ENCODE measurements at places on chromosomes 6 and 20.

DNA sequence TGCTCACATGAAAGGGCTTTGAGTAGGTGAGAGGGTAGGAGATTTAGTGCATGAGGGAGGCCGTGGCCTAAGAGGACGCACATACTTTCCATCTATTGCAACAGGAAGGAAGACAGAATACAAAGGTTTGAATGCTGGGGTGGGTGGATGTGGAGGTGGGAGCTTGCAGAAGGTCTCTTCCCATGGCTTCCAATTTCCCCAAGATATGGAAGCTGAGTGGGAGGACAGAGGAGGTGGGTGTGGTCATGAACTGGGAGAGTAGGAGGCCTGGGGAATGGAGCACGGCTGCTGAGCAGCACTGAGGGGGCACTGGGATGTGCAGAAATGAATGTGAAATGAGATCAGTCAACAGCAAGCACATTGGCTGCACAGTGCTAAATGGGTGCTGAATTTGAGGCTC, 70.3 kb downstream of the SCML4 start:
- no peak for ATAC-seq

DNA sequence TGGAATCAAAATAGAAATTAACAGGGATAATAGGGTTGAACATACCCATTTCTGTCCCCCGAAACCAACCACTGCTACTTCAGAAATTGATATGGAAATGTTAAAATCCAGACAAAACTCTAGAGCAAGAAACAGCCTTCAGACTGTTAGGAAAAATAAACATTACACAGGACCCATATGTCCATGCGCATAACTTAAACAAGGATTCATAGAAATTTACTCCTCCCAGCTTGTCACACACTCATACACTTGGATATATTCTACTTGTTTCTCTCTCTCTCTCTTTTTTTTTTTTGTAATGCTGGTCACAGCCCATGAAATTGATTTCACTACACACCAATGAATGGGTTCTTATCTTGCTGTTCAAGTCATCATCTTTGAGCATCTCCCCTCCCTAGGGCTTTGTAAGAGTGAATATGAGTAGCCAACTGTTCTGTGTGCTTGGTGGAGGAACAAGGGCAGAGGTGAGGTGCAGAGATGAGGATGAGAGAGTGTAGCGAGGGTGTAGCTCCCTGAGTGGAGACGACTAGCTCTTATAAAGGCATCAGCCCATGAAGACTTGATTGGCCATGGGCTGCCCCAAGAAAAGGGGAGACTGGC, 61.8 kb upstream of the MLN start:
- ATAC-seq, result no peak

GRCh38 chr20:24465730-24466129, 3.7 kb upstream of the SYNDIG1 start:
- no peak for ATAC-seq

DNA sequence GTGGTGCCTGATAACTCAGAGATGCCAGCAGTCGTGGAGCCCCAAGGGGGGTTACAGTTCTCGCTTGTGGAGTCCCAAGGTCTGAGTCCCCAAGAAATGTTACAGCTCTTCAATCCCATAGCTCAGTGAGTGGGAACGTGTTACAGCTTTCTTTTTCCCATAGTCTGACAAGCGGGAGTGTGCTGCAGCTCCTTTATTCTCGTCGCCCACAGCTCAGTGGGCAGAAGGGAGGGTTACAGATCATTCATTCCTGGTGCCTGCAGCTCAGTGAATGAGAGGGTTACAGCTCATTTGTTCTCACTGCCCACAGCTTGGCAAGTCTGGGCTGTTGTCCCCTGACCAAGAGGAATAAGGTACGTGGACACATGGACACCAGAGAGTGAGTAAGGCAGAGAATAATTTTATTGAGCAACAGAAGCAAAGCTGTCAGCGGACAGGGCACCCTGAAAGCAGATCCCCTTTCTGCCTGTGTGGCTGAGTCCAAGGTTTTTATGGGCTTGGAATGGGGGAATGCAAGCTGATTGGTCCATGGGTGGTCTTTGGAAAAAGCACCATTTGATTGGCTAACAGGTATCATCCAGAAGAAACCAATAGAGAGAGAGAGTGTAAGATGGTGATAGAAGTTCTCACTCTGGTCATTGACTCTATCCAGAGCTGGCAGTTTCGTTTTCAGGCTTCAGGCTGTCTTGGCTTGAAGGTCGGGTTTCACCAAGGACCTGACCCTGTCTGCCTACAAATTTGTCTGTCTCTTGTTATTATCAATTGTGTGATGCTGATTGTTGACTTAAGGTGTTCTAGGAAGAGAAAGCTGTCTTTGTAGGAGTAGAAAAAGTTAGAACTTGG, 16.4 kb downstream of the RNF217 start:
- ATAC-seq, result no peak

DNA sequence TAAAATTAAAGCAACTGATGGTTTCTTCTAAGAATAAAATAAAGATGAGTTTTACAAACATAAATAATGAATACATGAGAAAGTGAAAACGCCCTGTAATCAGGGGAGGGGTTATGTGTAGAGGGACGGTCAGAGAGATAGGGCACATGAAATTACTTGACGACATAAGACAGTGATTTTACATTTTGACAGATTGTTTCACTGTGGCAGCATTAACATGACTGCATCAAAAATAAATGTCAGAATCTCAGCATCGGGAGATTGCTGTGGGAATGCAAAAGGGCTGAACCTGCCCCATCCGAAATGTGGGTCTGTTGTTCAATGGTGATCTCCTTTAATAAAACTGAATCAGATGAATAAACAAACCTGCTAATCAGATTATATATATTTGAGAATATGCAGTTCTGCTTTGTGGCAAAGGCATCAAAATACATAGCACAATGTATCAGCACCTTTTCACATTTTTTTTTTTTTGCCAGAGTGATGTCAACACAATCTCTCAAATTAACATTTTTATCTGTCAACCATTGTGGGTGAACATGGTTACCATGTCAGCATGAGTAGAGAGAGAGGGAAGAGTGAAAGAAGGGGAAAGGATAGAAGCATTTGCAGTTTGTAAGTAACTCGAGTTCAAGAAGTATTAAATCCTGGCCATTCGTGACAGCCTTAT, 177.1 kb upstream of the MAN1A1 start:
- ATAC-seq, result peak; percentile 30

- ATAC-seq, result no peak
These were observed 118.3 kb upstream of the SLC22A23 start for GRCh38 chr6:3575166-3575565.

GRCh38 chr20:21053002-21053762, 53.0 kb downstream of the LINC00237 start:
- ATAC-seq, result no peak

All from SK-N-SH treated with all-trans-retinoic acid at 6 μM for 48 hours (cell line).